ENCODE measurements at places on chromosomes 4 and X.

- DNase-seq: no peak
Measured at GRCh38 chr4:132770776-132771175, 378.3 kb upstream of the PCDH10 start.

DNA sequence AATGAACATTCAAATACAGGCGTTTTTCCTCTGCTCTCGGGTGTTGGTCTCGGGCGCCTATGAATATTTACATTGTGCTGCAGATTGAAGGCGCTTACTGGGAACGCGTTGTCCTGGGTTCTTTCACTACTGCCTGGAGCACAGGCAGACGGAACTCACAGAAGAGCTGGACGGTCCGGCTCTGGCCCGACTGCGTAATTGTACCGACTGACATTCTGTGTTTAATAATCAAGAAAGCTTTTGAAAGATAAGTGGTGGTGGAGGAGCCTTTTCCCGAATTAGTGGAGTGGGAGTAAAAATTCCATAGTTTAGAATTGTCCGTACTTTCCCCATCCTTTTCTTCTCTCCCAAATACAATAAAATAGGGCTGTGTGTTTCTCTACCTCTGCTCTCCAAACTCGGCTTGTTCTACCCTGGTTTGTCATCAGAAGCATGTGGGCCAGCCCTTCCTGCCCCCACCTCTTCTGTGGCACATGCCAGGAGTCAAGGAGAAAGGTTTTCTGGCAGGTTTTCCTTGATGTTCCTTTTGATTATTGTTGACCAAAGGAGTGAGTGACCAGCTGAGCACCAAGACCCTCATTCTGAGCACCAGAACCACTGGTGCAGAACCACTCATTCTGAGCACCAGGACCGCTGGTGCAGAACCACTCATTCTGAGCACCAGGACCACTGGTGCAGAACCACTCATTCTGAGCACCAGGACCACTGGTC lies 2.3 kb downstream of the FHDC1 start:
- no peak for DNase-seq

DNA sequence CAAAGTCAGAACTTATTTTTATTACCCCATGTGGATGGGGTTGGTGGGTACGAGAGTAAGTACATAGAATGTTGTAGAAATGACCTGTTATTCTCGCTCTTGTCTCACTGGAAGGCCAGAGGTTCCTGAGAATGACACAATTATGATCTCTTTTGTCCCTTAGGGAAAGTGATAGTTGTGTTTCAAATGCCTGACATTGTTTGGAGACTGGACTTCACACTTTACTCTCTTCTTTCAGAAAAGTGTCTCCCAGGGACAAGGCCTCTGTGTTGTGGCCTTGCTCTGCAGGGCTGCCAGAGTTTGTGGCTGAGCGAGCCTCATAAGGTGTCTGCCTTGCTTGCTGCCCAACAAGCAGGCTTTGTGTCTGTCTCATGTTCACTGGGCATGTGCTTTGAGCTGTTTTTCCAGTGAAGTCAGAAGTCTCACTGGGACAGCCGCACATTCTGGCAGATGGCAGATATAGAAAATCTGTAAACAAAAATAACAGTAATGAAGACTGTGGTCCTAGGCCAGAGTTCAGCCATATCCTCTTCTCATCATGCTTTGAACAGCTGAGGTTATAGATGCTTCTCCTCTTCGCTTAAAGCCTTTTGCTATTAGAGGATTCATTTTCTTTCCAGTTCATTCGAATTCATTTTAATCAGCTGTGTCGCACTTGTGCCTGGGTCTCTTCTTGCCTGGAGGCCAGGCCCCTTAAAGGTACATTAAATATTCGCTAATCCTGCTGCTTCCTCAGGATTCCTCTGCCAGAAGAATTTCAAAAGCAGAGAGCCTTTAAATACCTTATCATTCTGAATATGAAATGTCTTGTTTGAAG lies 14.4 kb downstream of the PPEF1 start:
- DNase-seq: no peak

GRCh38 chrX:27680726-27681125 lies 90.6 kb downstream of the DCAF8L2 start:
- DNase-seq: no peak

- DNase-seq: no peak
Measured at GRCh38 chr4:132101526-132101925, 1047.6 kb upstream of the PCDH10 start.

- DNase-seq: no peak
Measured at GRCh38 chrX:151880895-151881294, 31.8 kb upstream of the MAGEA4 start.

DNA sequence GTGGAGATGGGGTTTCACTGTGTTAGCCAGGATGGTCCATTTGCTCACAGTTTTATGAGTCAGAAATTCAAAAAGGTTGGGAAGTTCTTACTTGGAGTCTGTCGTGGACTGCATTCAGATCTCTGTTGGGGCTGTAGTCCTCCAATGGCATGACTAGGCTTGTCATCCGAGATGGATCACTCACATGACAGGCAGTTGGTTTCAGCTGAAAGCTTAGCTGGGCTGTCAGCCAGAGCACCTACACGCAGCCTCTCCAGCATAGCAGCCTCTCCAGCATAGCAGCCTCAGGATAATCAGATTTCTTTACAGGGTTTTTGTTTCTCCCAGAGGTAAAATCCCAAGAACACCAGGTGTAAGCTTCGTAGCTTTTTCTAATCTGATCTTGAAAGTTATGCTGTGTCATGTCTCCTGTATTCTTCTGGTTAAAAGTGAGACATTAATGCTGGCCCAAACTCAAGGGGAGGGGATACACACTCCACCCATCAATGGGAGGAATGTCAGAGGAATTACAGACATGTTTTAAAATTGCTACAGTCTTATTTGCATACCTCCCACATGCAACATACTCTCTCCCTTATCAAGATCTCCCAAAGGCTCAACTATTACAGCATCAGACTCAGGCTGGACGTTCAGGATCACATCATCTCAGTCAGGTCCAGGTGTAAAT lies 31.6 kb upstream of the SOD3 start:
- DNase-seq: no peak
